ENCODE measurements at places on chromosomes 13 and 19.

DNA sequence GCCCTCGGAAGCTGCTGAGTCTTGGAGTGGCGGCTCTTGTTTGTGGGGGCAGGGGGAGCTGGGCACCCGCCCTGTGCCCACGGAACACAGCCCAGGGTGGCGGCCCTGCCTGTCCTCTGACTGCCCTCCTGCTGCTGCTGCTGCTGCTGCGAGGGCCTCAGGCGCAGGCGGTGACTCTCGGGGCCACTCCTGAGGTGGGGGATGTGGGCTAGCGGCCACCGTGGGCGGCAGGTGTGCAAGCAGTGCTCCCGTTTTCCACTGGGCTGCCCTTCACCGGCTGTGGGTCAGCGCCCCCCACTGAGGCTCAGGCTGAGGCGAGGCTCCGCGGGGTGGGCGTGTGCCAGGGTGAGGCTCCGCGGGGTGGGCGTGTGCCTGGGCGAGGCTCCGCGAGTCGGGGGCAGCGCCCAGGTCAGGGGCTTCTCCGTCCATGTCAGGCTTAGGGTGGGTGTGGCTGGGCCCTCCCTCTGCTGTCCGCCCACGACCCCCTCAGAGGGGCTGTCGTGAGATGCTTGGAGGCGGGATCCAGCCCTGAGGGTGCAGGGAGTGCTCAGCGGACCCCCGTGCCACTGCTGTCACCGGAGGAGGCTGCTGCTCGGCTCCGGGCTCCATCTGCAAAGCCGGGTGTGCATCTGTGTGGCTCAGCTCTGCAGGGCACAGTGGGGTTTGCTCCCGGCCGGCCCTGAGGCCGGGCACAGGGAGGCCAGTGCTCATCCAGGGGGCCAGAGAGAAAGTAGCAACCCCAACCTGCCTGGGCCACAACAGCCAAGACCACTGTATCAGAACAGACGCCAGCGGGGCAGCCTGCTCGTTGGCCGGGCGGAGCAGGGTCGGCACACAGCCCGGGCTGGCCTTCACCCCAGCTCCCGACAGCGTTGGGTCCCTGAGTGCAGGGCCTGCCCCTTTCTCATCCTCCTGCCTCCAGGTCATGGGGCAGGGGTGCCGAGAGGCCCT lies 14.5 kb downstream of the CSNK1G2 start:
- no peak for ATAC-seq

DNA sequence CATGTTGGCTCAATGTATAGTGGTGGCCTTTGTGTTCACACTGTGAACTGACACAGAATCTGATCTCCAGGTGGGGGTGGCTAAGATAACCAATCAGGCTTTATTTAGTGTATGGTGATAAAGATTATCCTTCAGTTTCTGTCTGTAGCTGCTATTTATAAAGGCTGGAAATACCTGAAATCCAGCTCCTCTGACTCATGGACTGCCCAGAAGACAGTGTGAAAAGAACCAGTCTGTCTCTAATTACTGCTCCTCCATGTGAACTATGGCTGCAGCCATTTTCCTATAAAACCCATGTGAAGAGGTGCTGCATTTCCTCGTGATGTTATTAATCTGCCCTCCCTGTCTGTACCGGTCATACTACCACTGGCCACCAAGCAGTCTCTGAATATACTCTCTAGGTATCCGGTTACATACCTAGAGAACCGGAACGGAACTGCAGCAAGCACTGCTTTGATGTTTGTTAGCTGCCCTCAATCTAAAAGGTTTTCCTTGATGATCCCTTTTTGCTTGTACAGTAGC lies 238.0 kb downstream of the LHFPL6 start:
- peak; percentile 83 for ATAC-seq

DNA sequence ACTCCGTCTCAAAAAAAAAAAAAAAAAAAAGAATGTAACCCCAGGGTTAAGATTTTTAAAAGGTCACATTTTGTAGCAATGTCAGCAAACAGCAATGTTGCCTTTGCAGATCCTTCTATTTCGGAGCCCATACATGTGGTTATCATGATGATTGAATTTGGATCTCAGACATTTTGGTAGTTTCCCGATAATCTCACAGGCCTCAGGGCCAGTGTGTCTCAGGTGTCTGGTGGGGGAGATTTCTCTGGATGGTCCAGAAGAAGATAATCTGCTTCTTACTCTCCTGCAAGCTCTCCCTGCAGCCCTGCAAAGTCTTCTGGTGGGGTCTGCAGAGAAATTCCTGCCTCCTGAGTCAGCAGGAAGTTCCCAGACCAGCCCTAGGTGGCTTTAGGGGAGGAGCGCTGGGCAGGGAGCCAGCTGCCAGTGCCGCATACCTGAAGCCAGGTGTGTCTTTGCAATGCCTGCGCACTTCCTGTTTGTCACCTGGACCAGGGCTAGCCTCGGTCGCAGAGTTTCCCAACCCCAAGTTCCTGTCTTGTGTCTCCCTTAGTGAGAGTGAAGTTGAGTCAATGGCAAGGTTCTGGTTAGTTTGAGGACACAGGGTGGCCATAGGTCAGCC lies 1.4 kb downstream of the SH2D3A start:
- no peak for ATAC-seq

- peak; percentile 83 for ATAC-seq
Observed at GRCh38 chr19:42176649-42176989, 40.9 kb downstream of the DEDD2 start.

DNA sequence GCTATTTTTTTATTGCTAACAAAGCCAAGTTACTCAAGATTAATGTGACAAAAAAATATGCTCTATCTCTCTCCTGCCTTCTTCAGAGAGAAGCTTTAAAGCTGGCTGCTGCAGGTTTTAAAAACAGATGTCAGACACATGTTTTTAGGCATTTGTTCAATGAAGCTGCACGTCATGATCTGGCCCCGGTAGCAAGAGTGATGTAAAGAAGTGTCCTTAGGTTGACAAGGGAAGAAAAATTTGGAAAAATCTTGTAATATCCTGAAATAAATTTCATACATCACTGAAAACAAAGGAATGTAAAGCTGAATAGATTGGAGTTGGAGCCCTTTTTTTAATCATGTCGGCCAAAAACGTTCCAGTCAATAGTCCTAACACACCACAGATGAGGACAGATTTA lies 531.4 kb upstream of the NBEA start:
- no peak for ATAC-seq

DNA sequence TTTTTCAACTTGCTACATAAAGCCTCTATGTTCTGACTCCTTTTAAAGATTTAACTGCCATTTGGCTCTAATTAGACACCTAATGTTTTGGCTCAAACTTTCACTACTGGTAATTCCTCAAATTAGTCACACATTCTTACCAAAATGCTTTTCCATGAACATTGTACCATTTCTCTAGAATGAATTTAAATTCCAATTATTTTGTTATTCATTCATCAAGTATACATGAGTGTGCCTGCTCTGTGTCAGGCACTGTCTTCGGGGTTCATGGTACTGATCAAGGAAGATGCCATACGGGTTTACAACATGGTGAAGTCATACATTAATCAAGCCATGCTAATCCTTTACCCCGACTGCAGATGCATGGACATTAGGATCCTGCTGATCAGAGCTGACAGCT lies 69.1 kb upstream of the POSTN start:
- no peak for ATAC-seq
